HT-29 (cell line): ENCODE measurements at places on chromosomes 12 and 14. TPM values are rescaled to one million over a fixed set of nuclear protein-coding genes. Genes with fewer than 3 reads are reported as not detected.

The RPL10L gene
- not detected in 2 replicates for total RNA-seq

The PPFIA2 gene
- not detected in 2 replicates for total RNA-seq

The MED13L gene
- total RNA-seq = 21.2 and 23.8 TPM in 2 replicates

The IQSEC3 gene
- total RNA-seq = not detected in 2 replicates

The MGP gene
- total RNA-seq = 0.21 and 0.64 TPM in 2 replicates

The SLC17A8 gene
- total RNA-seq = not detected in 2 replicates

The FGF6 gene
- not detected in 2 replicates for total RNA-seq

The TMEM63C gene
- total RNA-seq = 2.5 and 3.1 TPM in 2 replicates

The MYF6 gene
- not detected in 2 replicates for total RNA-seq

- peak; percentile 72 for DNase-seq
Measured at GRCh38 chr12:92827836-92828431, 101.2 kb downstream of the EEA1 start.

DNA sequence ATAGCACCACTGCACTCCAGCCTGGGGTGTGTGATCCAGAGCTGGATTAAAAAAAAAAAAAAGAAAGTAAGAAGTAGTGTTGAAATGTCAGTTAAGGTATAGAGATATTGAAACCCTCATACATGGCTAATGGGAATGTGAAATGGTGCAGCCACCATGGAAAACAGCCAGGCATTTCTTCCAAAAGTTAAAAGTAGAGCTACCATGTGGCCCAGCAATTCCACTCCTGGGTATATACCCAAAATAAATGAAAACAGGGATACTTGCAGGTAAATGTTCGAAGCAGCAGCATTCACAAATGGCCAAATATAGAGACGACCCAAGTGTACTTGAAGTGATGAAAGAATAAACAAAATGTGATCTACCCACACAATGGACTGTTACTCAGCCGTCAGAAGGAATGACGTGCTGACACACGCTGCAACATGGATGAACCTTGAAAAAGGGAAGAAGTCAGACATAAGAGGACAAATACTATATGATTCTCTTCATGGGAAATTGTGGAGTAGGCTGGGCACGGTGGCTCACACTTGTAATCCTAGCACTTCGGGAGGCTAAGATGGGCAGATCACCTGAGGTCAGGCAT is 15.2 kb downstream of the IL31 start:
- DNase-seq = no peak

- DNase-seq = no peak
Measured at GRCh38 chr14:21109377-21110138, 8.7 kb downstream of the TMEM253 start.

GRCh38 chr12:98446060-98446459 is 69.3 kb upstream of the TMPO start:
- DNase-seq = no peak

- DNase-seq = peak; percentile 86
Measured at GRCh38 chr12:50070314-50071060, 13.1 kb downstream of the ASIC1 start.

- no peak for DNase-seq
Measured at GRCh38 chr14:104246401-104247335, 108.3 kb downstream of the KIF26A start.

- DNase-seq = no peak
Measured at GRCh38 chr14:85276979-85277228, 253.0 kb upstream of the FLRT2 start.

DNA sequence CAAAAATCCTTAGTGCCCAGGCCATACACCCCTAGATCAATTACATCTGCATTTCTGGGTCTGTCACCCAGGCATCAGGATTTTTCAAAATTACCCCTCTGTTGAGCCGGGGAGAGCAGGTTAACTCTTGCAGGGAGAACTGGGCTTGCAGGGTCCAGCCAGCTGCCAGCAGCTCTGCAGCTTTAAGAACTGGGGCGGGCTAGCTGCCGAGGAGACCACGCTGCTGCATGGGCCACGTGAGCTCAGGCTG is at the start of gene DGLUCY:
DGLUCY (plus strand) TSS at position 245 of the 250 bp plus-strand sequence. CDS start 46,222 bp downstream, outside the sequence.
- peak; percentile 64 for DNase-seq

GRCh38 chr12:73465106-73465505 is 1072.5 kb upstream of the ATXN7L3B start:
- no peak for DNase-seq

GRCh38 chr12:106917503-106917902 is 38.2 kb upstream of the TMEM263 start:
- no peak for DNase-seq

DNA sequence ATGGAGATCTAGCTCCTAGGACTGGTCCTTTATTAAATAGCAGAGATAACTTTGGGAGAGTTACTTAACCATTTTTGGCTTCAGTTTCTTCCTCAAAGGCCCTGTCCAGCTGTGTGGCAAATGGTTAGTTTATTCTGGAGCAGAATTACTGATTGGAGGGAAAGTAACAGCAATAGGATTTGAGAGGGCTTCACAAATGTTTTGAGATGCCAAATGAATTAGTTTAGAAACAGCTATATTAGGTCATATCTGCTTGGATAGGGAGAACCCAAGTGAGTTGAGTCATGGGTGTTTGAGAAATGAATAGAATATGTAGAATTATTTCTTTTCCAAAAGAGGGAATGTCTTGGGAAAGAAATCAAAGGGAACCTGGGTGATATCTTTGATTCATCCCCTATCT is 17.5 kb downstream of the RASSF3 start:
- DNase-seq = no peak
